ENCODE measurements at places on chromosomes 3 and 15.

DNA sequence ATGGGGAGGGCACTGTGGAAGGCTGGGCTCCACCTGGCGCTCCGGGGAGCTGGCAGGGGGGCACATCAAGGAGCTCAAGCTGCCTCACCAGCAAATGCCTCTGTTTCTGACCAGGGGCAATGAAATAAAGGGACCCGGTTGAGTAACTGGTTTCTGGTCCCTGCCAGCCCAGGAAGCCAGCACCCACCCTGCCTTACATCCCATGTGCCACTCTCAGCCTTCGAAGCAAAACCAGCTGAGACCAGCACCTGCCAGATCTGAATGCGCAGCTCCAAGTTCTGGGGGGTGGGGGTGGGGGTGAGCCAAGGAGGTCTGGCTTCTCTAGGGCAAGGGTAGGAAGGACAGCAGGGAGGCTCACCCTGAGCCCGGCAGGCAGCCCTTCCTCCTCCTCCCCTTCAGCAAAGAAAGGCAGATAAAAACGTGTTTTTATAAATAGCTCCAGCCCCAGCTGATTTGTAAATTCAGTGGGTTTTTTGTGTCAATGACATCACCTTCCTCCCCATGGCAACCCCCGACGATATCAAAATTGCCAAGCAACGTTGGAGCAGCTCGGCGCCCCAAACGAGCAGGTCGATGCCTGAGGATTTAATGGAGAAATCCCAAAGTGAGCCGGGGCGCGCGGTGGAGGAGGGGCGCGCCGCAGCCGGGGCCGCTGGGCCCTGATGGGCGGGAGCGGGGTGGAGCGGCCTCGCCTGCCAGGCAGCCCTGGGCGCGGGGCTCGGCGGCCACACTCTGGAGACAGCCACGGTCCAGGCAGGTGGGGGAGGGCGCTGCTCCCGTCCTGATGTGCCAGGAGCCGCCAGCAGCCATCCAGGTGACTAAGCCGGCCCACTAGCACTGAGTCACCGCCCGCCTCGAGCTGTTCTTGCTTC is at the start of gene PAK6:
PAK6 (plus strand) TSS at position 532 of the 872 bp plus-strand sequence. CDS start 25,723 bp downstream, outside the sequence.
- peaks cover 4% of the 10 kb centered on the region for H3K27me3 ChIP-seq
- no peak within 1 kb of the TSS for H3K27ac ChIP-seq
- H3K4me1 ChIP-seq, result peaks cover 8% of the 10 kb centered on the region
- peak within 1 kb of the TSS; percentile 60 for H3K4me3 ChIP-seq

- DNase-seq, result no peak
- no peaks in the 10 kb centered on the region for H3K27me3 ChIP-seq
- H3K4me1 ChIP-seq, result peaks cover under 1% of the 10 kb centered on the region
- peaks cover 35% of the 10 kb centered on the region for H3K36me3 ChIP-seq
- H3K27ac ChIP-seq, result no peak overlapping the region
- H3K4me3 ChIP-seq, result no peak overlapping the region
Measured at GRCh38 chr15:68781217-68781616, 39.5 kb downstream of the ANP32A start.

DNA sequence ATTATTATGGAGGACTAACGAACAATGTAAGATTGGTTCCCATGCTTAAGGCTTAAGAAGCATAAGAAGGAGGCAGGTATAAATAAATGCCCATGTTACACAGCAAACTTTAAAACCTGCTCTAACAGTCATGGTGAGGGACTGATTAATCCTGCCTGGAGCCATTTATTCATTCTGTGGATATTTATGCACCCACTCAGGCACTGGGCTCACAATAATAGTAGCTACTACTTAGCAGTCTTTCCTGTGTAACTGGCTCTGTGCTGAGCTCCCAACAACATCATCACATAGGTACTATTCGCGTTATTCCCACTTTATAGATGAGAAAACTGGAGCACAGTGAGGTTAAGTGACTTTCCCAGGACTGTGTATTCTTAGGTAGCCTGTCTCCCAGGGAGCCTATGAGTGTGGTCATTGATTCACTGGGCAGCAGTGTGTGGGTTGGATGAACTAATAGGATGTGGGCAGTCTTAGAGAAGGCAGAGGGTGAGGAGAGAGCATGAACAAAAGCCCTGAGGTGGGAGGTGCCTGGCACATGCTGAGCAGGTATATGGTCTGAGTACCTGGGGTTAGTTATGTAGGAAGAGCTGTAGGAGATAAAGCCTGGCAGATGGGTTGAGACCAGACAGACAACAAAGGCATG is 44.1 kb upstream of the UMPS start:
- H3K27me3 ChIP-seq, result no peaks in the 10 kb centered on the region
- no peaks in the 10 kb centered on the region for H3K36me3 ChIP-seq
- no peak overlapping the region for H3K4me3 ChIP-seq
- no peak for DNase-seq
- H3K27ac ChIP-seq, result no peak overlapping the region
- H3K4me1 ChIP-seq, result peaks cover 22% of the 10 kb centered on the region

DNA sequence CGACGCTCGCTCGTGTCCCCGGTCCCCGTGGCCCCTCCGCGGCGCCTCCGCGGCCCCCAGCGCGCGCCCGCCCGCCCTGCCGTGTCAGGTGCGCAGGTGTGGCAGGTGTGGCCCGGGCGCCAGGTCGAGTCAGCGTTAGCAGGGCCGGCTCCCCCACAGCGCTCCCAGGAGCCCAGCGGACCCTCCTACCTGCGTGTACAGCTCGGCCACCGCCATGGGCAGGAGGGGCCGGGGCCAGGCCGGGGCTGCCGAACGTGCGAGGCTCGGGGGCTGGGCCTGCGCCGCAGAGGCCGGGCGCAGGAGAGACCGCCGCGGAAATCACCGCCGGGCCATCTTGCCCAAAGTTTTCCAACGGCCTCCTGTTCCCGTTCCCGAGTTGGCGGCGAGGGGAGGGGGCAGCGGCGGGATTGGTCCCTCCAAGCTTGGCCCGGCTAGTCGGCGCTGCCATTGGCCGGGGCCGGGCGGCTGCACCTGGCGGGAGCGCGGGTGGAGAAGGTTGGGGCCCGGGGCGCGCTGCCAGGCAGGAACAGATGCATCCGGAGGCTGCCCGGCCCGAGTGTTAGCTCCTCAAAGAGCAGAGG is at the start of gene MYO5C:
MYO5C (minus strand) TSS at position 384 of the 581 bp plus-strand sequence; CDS start at position 216, 168 bp downstream.
- peaks cover 3% of the 10 kb centered on the region for H3K36me3 ChIP-seq
- no peak within 1 kb of the TSS for H3K27ac ChIP-seq
- no peaks in the 10 kb centered on the region for H3K27me3 ChIP-seq
- peak within 1 kb of the TSS; percentile 59 for H3K4me3 ChIP-seq
- DNase-seq, result no peak
- H3K4me1 ChIP-seq, result peaks cover 7% of the 10 kb centered on the region

- H3K27ac ChIP-seq, result no peak overlapping the region
- H3K4me1 ChIP-seq, result peaks cover 8% of the 10 kb centered on the region
- no peaks in the 10 kb centered on the region for H3K36me3 ChIP-seq
- no peak for DNase-seq
- no peak overlapping the region for H3K4me3 ChIP-seq
Measured at GRCh38 chr3:160023476-160023875, 34.8 kb downstream of the IL12A start.

- no peaks in the 10 kb centered on the region for H3K4me1 ChIP-seq
Measured at GRCh38 chr3:175648899-175649298, 789.8 kb downstream of the NAALADL2 start.

DNA sequence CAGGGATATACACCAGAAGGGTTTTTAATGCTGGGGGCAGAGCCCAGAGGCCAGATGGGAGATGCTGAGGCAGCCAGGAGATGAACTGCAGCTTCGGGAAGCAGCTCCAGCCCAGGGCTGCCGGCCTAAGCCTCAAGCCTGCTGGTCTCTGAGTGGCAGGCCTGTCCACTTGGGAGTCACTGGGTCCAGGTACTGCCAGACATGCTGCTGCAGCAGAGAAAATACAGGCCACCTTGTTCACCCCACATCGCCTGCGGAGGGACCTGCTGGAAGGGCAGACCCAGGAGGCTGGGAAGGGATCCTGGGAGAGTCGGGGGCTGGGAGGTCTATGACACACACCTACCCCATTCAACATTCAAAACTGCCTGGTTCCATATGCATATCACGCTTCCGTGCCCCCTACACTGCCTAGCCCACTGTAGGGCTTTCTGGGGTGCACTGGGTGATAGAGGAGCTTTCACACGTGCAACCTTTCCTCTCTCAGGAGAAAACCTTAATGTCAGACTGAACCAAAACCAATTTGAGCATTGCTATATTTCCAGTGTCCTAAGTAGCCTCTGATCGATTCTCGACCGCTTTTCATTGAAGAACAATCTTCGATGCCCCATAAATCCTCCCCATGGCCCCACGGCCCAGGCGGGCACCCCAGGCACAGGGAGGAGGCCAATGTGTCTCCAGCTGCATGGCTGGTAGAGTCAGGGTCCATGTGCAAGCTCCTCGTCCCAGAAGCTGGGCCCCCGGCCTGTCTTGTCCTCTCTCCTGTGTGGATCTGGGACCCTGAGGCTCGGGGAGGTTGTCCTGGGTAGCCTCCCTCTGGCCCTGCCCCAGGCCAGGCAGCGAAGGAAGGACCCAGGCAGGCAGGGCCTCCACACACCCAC is 147.4 kb downstream of the ATP10A start:
- H3K27me3 ChIP-seq, result no peaks in the 10 kb centered on the region
- peak; percentile 88 for DNase-seq
- peaks cover 46% of the 10 kb centered on the region for H3K36me3 ChIP-seq

- no peak overlapping the region for H3K4me3 ChIP-seq
- no peak overlapping the region for H3K27ac ChIP-seq
- H3K4me1 ChIP-seq, result no peaks in the 10 kb centered on the region
- no peaks in the 10 kb centered on the region for H3K36me3 ChIP-seq
- no peaks in the 10 kb centered on the region for H3K27me3 ChIP-seq
Measured at GRCh38 chr3:138479438-138479863, 45.0 kb downstream of the ESYT3 start.

GRCh38 chr15:49848282-49848724 is 227.5 kb downstream of the DTWD1 start:
- DNase-seq, result no peak
- H3K27ac ChIP-seq, result peak overlapping the region; percentile 78
- H3K4me3 ChIP-seq, result no peak overlapping the region
- H3K27me3 ChIP-seq, result no peaks in the 10 kb centered on the region
- peaks cover 19% of the 10 kb centered on the region for H3K4me1 ChIP-seq

GRCh38 chr3:124234852-124235252 is 242.9 kb upstream of the ROPN1 start:
- peaks cover 18% of the 10 kb centered on the region for H3K36me3 ChIP-seq
- H3K4me1 ChIP-seq, result no peaks in the 10 kb centered on the region
- peaks cover 2% of the 10 kb centered on the region for H3K27me3 ChIP-seq
- no peak for DNase-seq
- no peak overlapping the region for H3K27ac ChIP-seq
- no peak overlapping the region for H3K4me3 ChIP-seq

DNA sequence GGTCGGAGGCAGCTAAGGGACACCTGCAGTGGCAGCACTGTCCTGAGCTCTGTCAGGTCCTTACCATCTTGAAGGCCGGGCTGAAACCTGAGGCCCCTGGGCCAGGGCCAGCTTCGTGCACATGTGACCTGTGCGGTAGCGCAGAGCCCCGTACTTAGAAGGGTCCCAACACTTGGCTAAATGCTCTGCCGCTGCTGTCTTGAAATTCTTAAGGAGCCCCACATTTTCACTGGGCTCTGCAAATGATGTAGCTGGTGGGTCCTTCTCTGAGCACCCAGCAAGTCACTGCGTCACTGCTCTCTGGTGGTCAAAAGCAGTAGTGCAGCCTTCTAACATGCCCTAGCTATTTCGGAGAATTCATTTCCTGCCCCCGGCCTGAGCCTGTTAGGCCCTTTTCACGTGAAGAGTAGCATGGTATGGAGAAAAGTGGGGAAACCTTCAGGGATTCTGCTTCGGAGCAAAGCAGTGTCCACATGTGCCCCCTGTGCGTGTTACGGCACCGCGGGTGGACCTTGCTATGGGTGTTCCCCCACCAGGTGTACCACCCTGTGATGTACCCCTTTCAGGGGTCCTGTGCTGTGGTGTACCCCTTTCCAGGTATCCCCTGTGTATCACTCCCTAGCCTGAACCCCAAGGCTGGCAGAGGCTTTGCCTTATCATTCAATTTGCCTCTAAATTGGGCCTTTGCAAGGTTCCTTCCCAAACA is 79.7 kb downstream of the TMEM266 start:
- peaks cover 3% of the 10 kb centered on the region for H3K36me3 ChIP-seq
- no peak overlapping the region for H3K27ac ChIP-seq
- no peaks in the 10 kb centered on the region for H3K4me1 ChIP-seq
- peaks cover 26% of the 10 kb centered on the region for H3K27me3 ChIP-seq

- no peaks in the 10 kb centered on the region for H3K27me3 ChIP-seq
- H3K4me1 ChIP-seq, result peaks cover 61% of the 10 kb centered on the region
- H3K36me3 ChIP-seq, result peaks cover 20% of the 10 kb centered on the region
- peak overlapping the region; percentile 99 for H3K27ac ChIP-seq
- H3K4me3 ChIP-seq, result no peak overlapping the region
- no peak for DNase-seq
Measured at GRCh38 chr3:14142567-14143270, 17.9 kb downstream of the TMEM43 start.

DNA sequence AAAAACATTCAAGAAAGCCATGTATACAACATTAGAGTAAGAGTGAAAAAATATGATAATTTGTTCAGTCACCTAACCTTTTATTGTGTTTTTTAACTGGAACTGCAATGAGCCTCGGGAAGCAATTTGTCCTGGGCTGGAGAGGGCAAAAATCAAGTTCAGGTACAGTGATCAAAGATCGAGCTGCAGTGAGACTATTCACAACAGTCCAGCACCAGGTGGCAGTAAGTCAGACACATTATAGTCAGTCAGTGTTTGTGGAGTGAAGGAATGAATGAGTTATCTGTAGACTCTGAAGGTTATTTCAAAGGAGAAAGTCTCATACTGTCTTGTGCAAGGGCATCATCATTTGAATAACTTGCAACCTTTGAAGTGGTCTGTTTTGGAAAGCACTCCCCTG is 116.6 kb downstream of the CHDH start:
- H3K36me3 ChIP-seq, result no peaks in the 10 kb centered on the region
- H3K4me3 ChIP-seq, result no peak overlapping the region
- H3K4me1 ChIP-seq, result no peaks in the 10 kb centered on the region
- DNase-seq, result no peak
- H3K27me3 ChIP-seq, result peaks cover 20% of the 10 kb centered on the region
- no peak overlapping the region for H3K27ac ChIP-seq

DNA sequence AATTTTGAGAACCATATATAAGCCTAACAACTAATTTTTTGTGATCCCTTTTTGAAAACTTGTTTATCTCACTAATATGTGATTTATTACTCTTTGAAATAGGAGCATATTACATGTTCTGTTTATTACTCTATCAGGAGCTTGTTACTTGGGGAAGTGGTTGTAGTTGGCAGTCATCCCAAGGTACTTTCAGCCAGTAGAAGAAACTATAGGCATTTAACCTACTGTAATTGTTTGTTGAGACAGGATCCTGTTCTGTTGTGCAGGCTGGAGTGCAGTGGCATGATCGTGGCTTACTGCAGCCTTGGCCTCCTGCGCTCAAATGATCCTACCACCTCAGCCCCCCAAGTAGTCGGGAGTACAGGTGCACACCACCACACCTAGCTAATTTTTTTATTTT is 195.6 kb downstream of the TCF12 start:
- H3K27me3 ChIP-seq, result no peaks in the 10 kb centered on the region
- no peak overlapping the region for H3K4me3 ChIP-seq
- no peaks in the 10 kb centered on the region for H3K36me3 ChIP-seq
- peaks cover 43% of the 10 kb centered on the region for H3K4me1 ChIP-seq

- H3K27ac ChIP-seq, result peak overlapping the region; percentile 88
- H3K4me1 ChIP-seq, result peaks cover 38% of the 10 kb centered on the region
- no peaks in the 10 kb centered on the region for H3K27me3 ChIP-seq
- no peak for DNase-seq
Measured at GRCh38 chr3:113231391-113231790, 20.0 kb downstream of the BOC start.

Data from chondrocyte (in vitro differentiated cells).